ENCODE measurements at places on chromosomes 11 and 22. TPM values are rescaled to one million over a fixed set of nuclear protein-coding genes. Genes with fewer than 3 reads are reported as not detected.
A peak's percentile ranks its signal among the peaks of the same experiment; 100 is the strongest.

- DNase-seq, result no peak
Measured at GRCh38 chr22:28171712-28172111, 252.7 kb upstream of the PITPNB start.

- DNase-seq, result no peak
Measured at GRCh38 chr11:108369064-108369463, 98.3 kb downstream of the C11orf65 start.

GRCh38 chr11:46363031-46363407 is 15.8 kb downstream of the DGKZ start:
- DNase-seq, result no peak

DNA sequence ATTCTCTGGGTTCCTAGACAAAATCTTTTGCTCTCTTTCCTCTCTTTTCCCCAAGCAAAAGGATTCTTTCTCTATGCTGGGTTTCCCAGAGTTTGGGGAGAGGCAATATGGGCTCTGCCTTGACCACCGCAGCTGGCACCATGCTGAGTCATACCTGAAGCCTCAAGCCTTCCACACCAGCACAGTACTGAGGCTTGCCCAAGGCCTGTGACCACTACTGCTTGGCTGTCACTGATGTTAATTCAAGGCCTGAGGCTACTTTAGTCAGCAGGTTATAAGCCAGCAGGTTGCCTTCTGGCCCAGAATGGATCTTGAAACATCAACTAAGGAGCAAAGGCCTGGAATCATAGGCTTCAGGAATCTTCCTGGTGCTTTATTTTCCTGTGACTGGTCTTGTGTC is 185.3 kb downstream of the DYNC2H1 start:
- no peak for DNase-seq

- DNase-seq, result no peak
Measured at GRCh38 chr11:5335170-5335569, 8.2 kb downstream of the OR51B5 start.

DNA sequence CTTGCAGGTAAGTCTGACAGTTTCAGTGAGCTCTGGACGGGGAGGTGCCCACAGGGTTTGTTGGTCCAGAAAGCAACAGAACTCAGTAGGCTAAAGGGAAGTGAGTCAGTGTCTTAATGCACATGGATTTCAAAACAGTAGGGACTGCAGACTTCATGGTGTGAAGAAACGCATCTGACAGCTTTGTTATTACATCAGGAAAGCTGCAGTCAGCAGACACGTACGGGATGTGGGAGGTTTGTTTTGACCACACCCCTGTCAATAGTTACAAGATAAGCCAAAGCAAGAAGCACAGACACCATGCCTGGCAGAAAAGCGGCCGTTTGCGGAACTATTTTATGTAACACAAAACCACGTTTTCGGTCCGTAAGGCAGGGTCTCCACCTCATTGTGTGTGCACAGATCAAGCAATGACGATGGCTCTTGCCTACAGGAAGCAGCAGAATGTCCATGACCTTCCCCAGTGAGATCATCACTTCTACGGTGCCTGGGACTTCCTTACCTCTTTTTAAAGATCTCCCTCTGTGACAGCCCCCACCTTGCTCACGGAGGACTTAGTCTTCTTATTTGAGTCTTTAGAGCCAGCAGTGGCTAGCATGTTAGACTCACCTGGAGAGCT is 58.2 kb upstream of the FTH1 start:
- DNase-seq, result peak; percentile 48

CEND1 gene
- not detected for total RNA-seq

SPTY2D1 gene
- 26.6 TPM for total RNA-seq

SIDT2 gene
- total RNA-seq, result 24.7 TPM

RAG1 gene
- 2.2 TPM for total RNA-seq

LRRN4CL gene
- 33.8 TPM for total RNA-seq

FXYD6 gene
- total RNA-seq, result 78.6 TPM

Data from tongue (tissue), 3 donors.